ENCODE measurements at places on chromosomes 16 and 17.

- DNase-seq, result no peak
Measured at GRCh38 chr16:55698946-55699345, 43.2 kb downstream of the SLC6A2 start.

DNA sequence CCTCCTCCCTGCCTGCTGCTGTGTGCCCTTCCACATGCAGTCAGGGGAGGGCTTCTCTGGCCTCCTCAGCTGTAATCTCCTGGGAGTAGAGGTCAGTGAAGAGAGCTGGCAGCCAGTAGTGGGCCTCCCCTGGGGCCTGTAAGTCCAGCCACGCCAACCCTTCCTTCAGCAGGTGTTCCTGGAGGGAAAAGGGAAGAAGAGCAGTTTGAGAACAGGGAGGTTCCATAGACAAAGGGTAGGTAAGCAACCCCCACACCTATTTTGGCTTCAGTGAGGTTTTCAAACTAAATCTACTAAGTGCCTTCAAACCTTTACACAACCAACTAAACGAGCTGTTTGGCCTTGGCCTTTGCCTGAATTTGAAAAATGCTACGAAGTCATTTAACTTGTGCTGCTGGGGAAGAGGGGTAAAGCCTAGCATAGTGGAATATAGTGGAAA lies 14.2 kb downstream of the SNF8 start:
- DNase-seq, result no peak

- peak; percentile 81 for DNase-seq
Measured at GRCh38 chr16:22077700-22078313, 14.5 kb upstream of the VWA3A start.

GRCh38 chr17:336110-337021 lies 16.2 kb downstream of the RPH3AL start:
- peak; percentile 41 for DNase-seq

- DNase-seq, result no peak
Measured at GRCh38 chr16:31477220-31478216, 5.4 kb upstream of the SLC5A2 start.

DNA sequence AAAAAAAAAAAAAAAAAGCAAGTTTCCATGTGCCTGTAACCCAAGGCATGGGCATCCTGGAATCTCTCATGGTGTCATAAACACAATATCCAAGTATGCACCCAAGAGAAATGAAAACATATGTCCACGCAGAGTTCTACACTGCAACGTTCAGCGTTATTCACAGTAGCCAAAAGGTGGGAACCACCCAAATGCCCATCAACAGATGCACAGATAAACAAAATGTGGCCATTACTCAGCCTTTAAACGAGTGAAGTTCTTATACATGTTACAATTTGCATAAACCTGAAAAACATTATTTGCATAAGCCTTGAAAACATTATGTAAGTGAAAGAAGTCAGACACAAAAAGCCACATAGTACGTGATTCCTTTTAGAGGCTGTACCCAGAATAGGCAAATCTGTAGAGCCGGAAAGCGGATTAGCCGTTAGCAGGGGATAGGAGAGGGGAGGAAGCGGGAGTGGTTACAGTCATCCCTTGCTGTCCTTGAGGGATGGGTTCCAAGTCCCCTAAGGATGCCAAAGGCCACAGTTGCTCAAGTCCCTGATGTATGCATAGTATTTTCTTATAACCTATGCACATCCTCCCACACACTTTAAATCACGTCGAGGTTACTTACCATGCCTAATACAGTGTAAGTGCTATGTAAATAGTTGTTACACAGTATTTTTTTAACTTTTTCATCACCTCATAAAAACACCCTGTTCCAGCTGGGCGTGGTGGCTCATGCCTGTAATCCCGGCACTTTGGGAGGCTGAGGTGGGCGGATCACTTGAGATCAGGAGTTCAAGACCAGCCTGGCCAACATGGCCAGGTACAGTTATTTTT lies 47.3 kb upstream of the DNAH17 start:
- no peak for DNase-seq

DNA sequence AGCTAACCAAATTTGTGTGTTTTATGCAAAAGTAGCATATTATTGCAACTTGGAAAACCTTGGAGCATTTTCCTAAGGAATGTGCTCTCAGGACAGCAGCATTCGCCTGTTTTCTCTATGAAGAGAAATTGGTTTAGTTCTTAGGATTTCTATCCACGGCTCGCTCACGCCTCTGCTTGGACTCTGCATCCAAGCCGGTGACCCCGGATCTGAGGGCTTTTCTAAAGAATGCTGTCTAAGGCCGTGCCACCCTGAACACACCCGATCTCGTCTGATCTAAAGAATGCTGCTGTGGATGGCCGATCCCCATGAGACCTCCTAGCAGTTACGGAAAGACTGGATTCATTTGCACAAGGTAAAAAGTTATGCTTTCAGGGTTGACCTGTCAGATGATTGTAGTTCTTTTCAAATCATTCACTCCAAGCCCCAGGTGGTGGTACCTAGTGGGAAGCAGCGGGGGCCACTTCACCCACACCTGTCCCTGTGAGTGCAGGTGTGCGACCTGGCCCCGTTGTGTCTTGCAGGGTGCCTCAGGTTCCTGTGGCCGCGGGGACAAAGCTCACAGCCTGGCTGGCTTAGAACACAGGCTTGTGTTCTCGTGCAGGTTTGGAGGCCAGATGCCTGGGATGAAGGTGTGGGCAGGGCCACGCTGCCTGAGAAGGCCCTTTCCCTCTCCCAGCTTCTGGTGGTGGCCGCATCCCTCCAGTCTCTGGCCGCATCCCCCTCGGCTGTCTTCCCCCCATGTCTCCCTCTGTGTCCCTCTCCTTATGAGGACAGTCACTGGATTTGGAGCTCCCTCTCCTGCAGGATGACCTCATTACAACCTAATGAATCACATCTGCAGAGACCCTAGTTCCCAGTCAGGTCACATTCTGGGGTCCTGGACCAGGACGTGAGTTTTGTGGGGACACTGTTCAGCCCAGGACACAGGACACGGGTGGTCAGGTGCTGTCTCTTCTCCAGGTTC lies 71.1 kb downstream of the BANP start:
- no peak for DNase-seq

GRCh38 chr17:55563363-55563762 lies 52.1 kb upstream of the SMIM36 start:
- no peak for DNase-seq

Data from AG08395 (cell line).